ENCODE measurements at places on chromosomes 11 and 22.
A peak's percentile ranks its signal among the peaks of the same experiment; 100 is the strongest.

DNA sequence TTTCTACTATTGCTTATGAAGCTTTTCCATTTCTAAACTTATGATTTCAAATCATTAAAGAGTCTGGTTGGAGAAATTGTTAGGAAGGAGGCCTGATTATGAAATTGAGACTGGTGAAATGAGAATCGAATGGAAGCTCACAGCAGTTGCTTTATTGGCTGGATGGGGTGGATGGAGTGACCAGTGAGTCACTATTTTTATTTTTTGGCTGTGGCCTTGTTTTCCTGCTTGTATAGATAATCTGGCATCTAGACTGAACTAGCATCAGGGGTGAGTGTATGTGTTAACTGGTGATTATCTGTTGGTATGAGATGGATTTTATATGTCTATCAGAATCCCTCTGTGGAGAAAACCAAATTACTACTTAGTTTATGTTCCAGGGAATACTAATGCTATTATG is 36.2 kb downstream of the UVRAG start:
- DNase-seq: no peak

GRCh38 chr11:32440312-32440908 is 5.1 kb upstream of the WT1 start:
- no peak for DNase-seq

DNA sequence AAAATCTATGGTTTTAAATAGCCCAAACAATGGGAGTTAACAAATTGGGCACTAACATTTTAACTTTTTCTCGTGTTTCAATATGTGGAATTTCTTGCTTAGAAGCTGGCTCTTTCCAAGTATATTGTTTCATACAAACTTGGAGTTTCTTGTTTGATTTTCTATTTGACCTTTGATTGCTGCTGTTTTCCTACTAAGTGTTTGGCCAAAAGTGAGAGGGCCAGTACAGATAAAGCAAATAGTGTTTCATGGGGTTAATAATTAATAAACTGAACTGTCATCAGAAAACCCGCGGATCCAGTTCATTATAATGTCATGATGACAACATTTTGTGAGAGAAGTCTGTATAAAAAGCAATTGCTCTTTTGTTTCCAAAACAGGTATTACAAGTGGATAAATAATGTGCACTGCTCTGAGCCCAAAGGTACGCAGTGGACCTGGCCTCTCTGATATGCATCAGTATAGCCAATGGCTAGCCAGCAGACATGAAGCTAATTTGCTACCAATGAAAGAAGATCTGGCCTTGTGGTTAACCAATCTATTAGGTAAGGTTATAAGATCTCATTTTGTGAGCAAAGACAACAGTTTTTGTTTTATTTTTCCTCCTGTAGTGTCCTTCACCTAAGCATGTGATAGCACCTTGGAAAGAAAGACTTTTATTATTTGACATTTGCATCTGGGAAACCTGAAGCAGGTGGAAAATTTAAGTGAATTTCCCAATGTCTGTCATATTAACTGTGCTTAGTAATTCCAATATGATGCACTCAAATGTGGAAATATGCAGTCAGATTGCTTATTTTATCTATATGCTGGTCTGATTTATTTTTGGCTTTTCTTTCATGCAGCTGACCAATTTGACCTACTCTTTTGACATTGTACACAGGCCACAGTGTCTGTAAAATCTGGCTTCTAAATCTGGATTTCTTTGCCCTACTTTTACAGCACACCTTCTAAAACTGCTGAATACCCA is 8.3 kb downstream of the GAS2 start:
- no peak for DNase-seq

GRCh38 chr11:74138572-74138971 is 32.2 kb downstream of the C2CD3 start:
- DNase-seq: peak; percentile 81

GRCh38 chr11:126007238-126007637 is 55.4 kb downstream of the CDON start:
- DNase-seq: no peak

DNA sequence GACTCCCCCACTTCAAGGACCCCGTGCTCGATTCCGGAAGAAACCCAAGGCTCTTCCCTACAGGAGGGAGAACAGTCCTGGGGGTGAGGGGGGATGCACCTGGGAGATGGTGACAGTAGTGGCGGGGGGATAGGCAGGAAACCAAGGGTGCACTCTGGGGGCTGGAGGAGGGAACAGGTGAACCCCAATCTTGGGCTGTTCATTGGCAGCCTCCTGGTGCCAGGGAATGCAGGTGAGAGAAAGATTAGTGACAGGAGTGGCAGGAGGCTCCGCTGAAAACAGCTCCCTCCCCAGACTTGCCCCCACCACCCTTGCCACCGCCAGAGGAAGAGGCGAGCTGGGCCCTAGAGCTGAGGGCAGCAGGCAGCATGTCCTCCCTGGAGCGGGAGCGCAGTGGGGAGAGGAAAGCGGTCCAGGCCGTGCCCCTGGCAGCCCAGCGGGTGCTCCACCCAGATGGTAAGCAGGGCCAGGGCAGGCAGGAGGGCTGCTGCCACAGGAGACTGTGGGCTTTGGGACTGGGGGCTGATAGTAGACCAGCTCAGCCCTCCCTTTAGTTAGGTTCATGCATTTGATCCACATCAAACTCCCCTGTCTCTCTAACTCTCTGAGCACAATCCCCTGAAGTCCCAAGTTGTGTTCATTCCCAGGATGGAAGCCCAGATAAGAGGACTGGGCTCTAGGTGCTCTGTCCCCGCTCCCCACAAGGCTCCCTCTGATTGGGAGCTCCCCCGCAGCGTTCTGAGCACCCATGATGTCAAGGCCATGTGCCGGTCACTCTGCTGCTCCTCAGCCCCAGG is 14.5 kb downstream of the ROBO3 start:
- no peak for DNase-seq

DNA sequence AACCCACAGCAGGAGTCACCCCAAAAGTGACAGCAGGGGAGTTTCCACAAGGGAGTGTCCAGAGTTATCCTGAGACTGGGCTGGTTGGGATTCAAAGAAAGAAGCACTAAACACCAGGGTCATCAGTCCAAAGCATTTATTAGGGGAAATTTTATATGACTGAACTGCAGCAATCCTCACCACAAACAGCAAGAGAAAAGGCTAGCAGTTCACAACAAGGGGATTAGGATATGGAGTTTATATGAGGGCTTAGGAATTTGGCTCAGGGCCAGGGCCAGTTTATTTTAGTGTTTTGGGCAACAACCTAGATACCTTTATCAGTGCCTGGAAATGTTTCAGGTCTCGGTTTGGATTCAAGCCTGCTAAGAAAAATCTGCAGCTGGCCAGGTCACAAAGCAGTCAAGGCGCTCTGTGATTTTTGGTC is 4.6 kb upstream of the TMEM126A start:
- no peak for DNase-seq

- peak; percentile 7 for DNase-seq
Measured at GRCh38 chr11:13384908-13385640, 77.9 kb downstream of the BTBD10 start.

GRCh38 chr11:8531312-8531711 is 62.7 kb downstream of the STK33 start:
- DNase-seq: no peak

DNA sequence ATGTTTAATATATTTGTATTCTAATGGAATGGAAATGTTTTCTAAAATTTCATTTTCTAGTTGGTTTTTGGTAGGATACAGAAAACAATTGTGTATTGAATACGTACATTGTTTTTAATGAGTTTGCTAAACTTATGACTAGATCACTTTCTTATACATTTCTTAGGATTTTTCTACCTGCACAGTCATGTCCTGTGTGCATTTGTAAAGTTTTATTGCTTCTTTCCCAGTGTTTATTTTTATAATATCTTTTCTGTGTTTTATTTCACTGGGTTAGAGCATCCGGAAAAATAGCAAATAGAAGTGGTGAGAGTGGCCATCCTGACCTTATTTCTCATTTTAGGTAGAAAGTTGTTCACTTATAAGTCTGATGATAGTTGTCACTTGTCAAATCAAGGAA is 103.6 kb downstream of the TMEM135 start:
- no peak for DNase-seq

- DNase-seq: no peak
Measured at GRCh38 chr22:40578171-40578570, 58.3 kb downstream of the MRTFA start.

- no peak for DNase-seq
Measured at GRCh38 chr22:41775976-41776375, 24.5 kb upstream of the CCDC134 start.

DNA sequence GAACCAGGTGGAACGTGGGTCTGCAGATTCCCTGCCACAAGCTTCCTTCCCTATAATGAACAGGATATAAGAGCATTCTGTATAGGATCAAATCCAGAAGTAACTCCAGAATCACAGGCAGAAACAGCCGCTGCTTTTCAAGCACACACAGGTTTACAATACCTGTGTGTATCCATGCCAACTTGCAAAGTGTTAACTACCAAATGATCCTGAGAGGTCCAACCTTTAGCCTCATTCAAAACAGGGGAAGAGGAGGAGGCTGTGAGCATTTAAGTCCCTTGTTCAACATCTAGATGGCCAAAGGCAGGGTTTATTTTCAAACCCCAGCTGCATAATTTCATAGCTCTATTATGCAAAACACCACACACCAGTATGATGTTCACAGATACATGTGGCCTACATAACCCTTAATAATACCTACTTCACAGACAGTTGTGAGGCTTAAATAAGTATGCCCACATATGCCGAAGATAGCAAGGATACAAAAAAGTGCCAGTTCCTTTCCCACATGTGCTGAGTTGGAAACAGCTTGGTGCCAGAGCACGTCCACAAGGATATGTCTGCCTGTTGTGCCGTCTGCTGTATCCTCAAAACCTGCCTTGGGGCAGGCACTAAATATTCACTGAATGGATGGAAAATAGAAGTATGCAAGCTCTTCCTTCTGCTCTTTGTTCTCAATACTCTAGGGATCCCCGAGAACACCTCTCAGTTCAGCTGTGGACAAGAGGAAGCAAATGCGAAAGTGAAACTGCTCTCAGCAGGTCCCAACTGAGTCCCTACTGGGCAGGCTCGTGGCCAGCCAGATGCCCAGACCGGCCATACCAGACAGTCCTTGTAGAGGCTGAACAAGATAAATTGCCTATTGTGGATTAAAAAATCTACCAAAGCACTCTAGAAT is 66.8 kb downstream of the LARGE1 start:
- no peak for DNase-seq

DNA sequence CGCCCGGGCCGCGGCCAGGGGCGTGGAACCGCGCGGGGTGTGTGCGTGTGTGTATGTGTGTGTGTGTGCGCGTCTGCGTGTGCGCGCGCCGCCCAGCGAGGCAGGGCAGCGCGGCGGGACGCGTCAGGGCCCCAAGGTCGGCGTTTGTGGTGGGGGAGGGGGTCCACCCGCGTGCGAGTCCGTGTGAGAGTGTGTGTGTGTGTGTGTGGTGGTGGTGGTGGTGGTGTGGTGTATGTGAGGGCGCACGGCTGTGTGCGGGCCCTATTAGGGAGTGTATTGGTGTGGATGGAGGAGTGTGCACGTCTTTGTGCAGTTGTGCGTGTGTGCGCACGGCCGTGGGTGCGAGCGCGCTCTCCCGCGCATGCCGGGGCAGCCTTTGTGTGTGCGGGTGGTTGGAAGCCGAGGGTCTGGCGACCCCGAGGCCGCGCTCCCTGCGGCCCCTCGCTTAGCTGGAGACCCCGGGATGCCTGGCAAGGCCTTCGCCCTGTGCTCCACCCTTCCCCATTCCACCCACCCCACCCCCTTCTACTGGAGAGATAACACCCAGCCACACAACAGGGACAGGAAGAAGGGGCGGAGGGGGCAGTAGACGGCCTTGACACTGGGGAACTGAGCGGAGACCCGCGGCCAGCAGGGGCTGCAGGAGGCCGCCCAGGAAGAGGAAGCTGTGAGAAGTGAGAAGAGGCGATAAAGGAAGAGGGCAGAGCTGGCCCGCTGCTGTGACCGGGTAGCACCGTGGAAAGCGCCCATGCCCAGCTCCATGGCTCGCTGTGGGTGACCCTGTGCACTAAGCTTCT is 528 bp upstream of the ARRB1 start:
- no peak for DNase-seq

DNA sequence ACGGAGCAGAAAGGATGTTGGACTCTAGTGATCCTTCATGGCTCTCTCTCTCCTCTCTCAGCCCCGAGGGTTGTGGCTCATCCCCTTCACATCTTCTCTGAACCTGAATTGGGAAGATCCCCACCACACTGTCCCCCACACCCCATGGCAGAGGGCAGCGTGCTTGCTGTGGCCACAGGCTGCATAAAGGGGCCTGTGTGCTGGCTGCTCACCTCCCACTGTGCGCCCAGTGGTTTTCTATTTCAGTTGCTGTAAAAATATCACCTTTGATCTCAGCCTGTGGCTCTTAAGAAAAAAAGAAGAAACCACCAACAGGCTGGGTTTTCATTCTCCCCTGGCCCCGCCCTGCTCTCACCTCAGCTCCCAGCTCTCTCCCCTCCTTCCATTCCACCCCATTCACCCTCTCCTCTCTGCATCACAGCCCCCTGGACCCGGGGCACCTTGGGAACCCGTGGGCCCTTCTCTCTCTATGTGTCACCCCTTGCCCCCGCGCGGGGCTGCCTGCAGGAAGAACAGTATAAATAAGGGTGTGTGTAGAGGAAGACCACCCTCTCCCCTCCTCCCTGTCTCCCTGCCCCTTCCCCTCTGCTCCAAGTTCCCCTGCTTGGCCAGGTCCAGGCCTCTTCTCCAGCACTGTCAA is 25.8 kb upstream of the WNT11 start:
- no peak for DNase-seq

DNA sequence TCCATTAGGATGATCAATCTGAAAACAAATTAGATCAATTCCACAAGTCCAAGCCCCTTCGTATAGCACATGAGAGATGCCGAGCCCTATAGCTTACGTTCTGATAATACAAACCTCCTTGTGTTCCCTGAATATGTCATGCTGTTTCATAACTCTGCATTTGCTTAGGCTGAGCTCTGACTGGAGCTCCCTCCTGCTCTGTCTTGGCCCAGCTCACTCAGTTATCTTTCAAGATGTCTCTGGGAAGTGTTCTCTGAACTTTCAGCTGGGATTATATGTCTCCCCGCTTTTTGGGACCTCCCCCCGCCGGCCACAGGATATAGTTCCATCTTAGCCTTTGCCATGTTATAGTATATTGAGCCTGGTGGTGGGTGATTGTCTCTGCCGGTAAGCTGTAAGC is 44.0 kb downstream of the FDX1 start:
- no peak for DNase-seq

DNA sequence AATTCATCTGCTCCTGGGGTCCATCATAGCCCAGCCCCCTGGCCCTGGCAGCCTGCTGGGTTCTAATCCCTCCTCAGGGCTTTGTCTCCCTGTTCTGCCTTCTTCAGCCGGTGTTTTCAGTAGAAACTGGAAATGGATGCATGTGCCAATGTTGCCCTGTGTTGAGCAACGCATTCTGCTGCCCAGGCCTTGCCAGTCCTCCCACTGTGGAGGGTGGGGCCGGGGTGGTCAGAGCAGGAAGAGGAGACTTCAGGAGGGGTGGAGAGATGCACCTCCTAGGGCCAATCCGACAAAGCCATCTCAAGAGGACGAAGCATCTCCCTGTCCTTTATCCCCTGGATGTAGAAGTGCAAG is 27.6 kb upstream of the ZBTB16 start:
- DNase-seq: no peak

DNA sequence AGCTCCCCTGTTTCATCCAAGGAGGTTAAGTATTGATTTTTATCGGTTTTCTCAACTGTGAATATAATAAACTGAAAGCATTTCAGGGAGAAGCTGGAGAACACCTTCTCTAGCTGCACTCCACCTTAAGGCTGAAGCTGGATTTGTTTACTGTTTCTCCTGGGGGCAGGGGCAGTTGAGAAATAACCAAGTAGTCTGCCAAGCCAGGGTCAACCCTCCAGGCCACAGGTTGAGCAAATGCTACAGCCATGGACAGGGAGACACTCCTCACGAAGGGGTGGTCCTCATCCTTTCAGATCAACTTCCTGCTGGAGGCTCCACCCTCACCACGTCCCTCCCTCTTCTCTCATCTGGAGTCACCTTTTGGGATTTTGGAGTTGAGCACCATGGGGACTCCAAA is at the start of gene TTC36:
Gene TTC36 (plus strand): TSS at position 366 of the 400 bp plus-strand sequence. CDS start 21 bp downstream, at position 387.
- DNase-seq: no peak

All from keratinocyte (primary cell).